GM04503 (cell line): ENCODE measurements at places on chromosomes 11 and 22.
A peak's percentile ranks its signal among the peaks of the same experiment; 100 is the strongest.

- DNase-seq = no peak
These were observed 9.7 kb upstream of the TXNRD2 start for GRCh38 chr22:19951346-19951745.

GRCh38 chr22:47474464-47474863 is 712.0 kb downstream of the TBC1D22A start:
- no peak for DNase-seq

DNA sequence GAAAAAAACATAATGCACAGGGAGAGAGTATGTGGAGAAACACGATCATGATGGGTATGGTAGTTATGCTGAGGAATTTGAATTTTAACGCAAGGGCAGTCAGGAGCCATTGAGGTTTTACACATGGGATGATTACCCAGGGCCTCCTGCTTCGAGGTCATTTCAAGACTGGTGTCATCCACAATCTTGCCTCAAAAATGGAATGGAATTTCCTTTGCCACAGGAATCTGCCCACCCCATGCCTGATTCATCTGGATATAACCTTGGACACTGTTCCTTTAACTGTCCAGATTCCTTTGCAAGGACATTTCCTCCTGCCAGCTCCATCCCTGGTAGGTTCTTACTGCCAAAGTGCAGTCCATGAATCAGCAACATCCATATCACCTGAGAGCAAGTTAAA is 655.9 kb upstream of the TENM4 start:
- peak; percentile 86 for DNase-seq

DNA sequence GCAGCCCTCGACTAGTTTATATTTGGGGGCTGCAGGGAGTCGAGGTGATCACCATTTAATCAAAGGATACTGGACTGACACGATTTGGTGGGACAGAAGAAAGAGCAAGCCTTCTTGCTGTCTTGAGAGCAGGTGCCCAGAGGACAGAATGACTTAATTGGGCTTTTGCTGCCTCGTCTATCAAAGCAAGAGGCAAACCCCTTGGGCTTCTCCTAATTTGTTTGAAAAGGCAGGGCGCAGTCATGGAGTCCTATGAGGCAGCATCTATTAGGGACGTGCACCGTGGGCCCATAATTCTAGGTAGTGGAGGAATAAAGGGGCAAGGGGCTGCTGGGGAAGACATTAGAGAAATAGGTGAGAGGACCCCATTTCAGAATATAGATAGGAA is 1411.3 kb downstream of the TBC1D22A start:
- no peak for DNase-seq

- no peak for DNase-seq
These were observed 2.6 kb upstream of the FAM180B start for GRCh38 chr11:47583844-47584243.

- DNase-seq = peak; percentile 10
These were observed 1.5 kb downstream of the ZNF143 start for GRCh38 chr11:9462172-9462799.

DNA sequence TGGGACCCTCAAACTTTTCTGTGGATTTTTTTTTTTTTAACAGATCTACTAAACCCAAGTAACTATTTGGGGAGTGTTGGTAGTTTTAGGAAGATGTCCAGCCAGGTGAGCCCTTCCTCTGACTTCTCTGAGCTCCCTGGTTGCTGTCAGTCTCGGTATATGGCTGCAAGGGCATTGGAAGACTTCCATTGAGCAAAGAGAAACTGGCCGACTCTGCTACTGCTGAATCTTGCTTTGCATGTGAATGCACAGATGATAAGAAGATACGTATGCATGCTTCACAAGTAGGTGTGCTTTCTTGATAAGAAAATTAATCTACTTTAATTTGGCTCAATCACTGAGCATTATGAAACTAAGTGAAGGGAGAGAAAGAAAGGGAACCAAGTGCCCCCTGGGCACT is 51.1 kb downstream of the BARX2 start:
- DNase-seq = no peak

DNA sequence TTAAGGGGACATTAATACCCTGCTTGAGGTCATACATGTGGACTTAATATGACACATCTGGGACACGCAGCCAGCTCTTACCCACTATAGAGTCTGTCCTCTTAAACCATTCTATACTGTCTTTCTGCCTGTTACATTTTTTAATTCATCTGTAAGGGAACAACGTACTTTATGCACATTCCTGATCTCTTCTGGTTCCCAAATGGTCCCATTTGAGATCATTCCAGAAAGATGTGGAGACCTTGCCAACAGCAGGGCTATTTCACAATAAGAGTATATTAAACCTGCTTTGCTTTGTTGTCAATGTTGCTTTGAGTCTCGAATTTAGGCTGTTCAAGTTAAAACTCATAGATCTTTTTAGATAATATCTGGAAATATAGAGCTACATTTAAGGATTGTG is 332.2 kb upstream of the RAG2 start:
- DNase-seq = no peak

DNA sequence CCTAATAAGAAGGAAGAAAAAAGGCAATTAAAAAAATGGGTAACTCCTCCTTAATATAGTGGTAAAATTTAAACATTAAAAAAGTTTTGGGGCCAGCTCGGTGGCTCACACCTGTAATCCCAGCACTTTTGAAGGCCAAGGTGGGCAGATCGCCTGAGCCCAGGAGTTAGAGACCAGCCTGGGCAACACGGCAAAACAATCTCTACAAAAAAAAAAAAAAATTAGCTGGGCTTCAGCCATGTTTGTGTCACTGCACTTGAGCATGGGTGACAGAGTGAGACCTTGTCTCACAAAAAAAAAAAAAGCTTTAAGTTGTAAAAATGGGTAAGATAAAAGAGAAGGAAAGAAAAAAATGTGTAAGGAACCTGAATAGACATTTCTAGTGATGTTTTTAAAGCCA is 11.3 kb upstream of the FBXO3 start:
- no peak for DNase-seq
